ENCODE measurements at places on chromosomes 11 and 22.
A peak's percentile ranks its signal among the peaks of the same experiment; 100 is the strongest.

- DNase-seq = peak; percentile 13
These were observed 552 bp downstream of the PRR33 start for GRCh38 chr11:1890856-1891830.

- DNase-seq = peak; percentile 14
These were observed 6.3 kb downstream of the FDX1 start for GRCh38 chr11:110435780-110436717.

DNA sequence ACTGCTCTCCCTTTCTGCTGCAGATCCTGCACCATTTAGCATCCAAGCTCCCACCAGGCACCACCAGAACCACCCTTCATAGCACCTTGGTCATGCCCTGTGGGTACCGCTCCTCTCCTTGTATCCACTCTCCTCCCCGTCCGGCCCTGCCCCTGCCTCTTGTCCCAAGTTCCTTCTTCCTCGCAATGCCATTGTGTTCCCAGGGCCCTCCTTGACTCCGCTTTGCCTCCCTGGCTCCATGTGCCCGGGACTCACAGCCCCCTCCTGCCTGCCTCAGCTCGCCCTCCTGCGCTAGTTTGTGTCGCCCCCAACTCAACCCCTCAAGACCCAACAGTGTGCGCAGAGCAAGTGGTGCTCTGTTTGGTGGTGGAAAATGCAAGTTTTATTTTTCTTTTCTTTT is 10.8 kb downstream of the FADS2 start:
- DNase-seq = no peak

- DNase-seq = no peak
These were observed 86.8 kb upstream of the CHORDC1 start for GRCh38 chr11:90309693-90310092.

DNA sequence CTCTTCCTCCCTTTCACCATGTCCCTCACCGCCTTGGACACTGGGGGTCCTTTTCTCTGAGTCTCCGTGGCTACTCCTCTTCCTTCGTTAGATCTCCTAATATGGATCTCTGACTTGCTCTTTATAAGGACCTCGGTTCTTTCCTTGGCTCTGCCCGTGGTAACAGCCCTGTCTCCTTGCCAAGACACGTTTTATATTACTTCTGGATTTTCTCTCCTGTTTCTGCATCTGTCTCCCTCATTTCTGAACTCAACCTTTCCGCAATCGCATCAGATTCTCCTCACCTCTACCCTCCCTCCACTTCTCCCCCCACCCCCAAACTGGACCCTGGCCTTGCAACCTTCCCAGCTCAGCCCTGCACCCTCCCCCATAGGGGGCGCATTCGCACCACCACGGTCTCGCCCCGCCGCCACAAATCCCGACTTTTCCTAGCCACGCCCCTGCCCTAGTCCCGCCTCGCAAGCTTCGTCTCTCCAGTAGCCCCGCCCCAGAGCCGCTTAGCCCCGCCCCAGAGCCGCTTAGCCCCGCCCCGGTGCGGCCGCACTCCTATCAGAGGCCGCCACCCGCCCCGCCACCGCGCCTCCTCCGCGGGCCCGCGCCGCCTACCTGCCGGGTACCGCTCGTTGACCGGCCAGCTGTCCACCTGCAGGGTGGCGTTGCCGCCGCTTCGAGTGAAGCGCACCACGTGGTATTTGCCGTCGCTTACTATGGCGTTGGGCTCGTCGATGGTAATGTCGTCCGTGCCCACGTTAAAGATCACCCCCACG is 39.0 kb downstream of the SLC22A12 start:
- no peak for DNase-seq

DNA sequence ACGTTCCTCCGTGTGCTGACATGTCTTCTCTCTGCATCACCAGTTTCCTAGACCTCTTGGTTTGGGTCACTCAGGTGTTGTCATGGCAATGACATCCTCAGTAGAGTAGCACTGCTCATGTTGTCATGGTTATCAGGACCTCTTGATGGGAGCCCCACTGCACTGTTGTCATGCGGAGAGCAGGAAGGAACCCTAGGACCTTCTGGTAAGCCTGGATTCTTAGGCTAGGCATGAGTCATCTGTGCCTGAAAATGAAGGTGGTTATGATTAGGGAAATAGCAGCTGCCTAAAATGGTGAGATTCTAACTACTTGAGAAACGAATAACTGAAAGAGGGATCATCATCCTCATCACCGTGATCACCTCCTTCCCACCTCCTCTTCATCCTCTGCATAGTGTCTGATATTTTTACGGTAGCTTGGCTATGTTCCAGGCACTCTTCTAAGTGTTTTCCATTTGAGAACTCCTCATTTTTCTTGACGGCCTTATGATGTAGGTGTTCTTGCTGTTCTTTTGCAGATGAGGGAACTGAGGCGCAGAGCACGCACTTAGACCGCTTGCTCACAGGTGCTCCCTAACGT is 858.4 kb downstream of the NTM start:
- DNase-seq = no peak

DNA sequence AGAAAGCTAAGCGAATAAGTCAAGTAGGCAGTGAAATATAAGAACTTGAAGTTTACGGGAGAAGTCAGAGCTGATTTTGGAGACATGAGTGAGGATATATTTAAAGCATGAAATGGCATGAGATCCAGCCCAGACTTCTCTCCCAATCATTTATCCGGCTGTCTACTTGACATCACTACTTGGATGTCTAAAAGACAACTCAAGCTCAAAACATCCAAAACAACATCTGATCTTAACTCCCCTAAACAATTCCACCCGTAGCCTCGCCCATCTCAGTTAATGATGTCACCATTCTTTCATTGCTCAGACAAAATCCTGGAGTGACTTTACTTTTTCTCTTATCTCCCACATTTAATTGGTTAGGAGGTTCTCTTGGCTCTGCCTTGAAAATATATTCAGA is 44.5 kb downstream of the WEE1 start:
- DNase-seq = no peak

GRCh38 chr11:120130176-120130980 is 7.5 kb downstream of the TRIM29 start:
- no peak for DNase-seq

GRCh38 chr11:72781313-72782080 is 12.3 kb downstream of the STARD10 start:
- no peak for DNase-seq

- DNase-seq = no peak
These were observed 108.6 kb downstream of the SYN3 start for GRCh38 chr22:32949391-32950173.

DNA sequence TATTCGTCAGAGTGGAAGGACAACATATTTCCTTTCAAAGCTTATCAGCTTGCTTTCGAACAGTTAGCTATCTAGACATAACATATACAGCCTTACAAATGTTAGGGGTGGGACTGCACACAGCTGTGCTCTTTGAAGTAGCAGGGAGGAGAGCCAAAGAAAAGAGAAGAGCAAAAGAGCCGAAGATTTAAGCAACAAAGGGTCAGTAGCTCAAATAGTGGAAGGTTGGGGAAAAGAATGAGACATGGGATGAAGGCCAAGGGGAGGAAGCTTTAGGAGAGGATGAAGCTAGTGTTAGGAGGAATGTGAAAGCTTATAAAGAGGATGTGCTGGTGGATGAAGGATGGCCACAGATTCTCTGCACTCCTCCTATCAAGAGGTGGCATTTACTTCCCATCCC is 31.8 kb upstream of the IGSF22 start:
- DNase-seq = no peak

DNA sequence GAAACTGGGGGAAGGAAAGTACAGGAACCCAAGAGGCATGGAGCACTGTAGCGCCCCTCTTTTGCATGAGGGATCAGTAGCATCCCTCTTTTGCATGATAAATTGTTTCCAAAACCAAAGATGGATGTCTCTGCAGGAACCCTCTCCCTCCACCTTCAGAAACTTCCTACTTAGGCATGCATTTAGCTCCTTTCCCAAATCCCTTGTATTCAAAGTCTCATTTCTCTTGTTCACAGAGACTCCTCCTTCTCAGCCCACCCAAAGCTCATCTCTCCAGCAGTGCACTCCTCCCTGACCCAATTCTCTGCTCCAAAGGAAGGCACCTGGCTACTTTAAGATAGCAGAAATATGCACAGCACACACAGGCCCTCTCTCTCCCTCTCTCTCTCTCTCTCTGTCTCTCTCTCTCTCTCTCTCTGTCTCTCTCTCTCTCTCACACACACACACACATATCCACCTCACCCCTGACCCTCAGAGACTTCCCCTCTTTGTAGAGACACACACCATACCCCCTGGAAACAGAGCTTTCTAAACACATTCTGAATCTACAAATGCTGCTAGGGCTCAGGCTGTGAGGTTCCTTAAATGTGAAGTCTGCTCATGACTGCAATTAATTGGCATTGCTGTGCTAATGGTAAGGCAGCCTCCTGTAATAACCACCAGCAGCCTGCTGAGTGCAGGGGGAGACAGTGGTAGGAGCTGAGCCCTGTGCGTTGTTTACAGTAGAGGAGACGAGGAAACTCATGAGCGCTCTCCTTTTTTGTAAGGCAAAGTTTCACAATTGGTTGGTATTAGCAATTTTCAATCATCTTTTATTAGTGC is 519.6 kb downstream of the NTM start:
- no peak for DNase-seq

DNA sequence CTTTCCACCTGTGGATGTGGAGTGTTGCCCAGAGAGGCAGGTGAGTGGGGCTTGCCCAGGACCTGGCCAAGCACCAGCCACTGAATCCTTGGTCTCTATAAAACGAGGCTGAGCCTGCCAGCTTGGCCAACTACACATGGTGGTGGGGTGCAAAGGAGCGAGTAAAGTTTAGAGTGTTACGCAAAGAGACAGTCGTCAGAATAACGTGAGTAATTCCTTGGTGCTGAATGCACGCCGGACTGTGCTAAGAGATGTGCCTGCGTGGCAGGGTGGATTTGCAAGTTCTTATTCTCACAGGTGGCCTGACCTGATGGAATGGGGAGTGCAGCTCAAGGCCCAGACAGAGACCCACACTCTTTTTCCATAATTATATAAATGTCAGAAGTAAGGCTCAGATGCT is 88.6 kb upstream of the B3GAT1 start:
- no peak for DNase-seq

DNA sequence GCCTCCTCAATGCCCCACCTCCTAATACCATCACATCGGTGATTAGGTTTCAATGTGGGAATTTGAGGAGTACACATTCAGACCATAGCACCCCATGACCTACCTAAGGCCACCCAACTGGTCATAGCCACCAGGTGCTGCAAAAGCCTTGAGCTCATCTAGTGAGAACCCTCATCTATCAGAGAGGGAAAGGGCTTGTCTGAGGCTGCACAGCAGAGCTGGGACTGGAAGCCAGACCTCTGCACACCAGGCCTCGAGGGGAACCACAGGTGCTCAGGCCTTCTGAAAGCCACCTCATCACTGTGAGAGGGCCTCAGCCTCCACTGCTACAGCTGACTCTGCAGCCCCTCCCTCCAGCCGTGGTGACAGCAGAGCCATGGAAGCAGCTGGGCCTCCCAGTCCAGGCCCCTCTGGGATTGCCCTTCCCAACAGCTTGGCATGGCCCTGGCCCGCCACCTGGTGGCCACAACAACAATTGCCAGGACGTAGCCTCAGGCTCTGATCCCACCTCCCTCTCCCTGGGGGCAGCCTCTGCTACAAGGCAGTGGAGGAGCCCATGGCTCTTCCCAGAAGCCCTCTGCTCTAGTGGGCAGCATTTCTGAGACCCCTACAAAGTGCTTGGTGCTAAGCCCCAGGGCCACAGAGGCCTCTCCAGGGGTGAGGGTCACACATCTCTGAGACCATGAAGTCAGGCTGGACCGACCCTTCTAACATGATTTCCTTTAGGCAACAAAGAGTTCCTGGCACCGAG is 41.0 kb upstream of the PRDM11 start:
- DNase-seq = peak; percentile 77

GRCh38 chr22:44891791-44892190 is 118.0 kb downstream of the PHF21B start:
- no peak for DNase-seq

- no peak for DNase-seq
These were observed 21.0 kb downstream of the MAFF start for GRCh38 chr22:38222797-38223119.

GRCh38 chr11:64790205-64791095 is 12.1 kb upstream of the SF1 start:
- DNase-seq = no peak

DNA sequence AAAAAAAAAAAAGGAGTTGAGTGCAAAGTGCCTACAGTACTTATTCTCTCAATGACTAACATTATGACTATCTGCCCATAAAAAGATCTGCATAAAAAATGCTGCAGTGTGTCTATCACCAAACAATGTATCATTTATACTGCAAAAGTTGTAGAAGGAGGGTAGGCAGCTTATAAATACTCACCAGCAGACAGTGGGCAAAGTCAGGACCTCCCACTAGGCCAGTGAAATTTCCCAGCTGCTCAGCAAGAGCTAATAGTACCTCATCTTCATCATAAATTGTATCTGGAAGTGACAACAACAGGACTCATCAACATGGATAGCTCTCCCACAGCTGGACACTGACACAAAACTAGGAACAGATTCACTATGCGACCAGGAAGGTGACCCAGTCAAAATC is 1.6 kb downstream of the PPP2R1B start:
- DNase-seq = no peak

GRCh38 chr11:35804451-35805040 is 139.3 kb upstream of the LDLRAD3 start:
- DNase-seq = no peak

GRCh38 chr11:16843294-16843693 is 104.8 kb downstream of the C11orf58 start:
- no peak for DNase-seq

DNA sequence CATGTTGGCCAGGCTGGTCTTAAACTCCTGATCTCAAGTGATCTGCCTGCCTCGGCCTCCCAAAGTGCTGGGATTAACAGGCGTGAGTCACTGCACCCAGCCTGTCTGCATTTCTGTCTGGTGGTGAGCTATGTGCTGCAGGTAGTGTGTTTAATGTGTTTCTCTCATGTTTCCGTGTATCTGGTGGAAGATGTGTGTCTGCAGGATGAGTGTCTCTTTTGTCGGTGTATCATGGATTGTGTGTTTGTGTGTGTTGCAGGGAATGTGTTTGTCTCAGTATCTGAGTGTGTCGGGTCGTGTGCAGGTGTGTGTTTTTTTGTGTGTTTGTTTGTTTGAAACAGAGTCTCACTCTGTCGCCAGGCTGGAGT is 16.1 kb downstream of the SCARF2 start:
- no peak for DNase-seq

- DNase-seq = no peak
These were observed 3.5 kb downstream of the OR2D2 start for GRCh38 chr11:6888830-6889229.

GRCh38 chr11:113384551-113384950 is 3.0 kb upstream of the ANKK1 start:
- peak; percentile 3 for DNase-seq

- DNase-seq = no peak
These were observed 16.5 kb upstream of the USP18 start for GRCh38 chr22:18133452-18133851.

GRCh38 chr22:48869161-48869560 is 958.5 kb downstream of the BRD1 start:
- no peak for DNase-seq

DNA sequence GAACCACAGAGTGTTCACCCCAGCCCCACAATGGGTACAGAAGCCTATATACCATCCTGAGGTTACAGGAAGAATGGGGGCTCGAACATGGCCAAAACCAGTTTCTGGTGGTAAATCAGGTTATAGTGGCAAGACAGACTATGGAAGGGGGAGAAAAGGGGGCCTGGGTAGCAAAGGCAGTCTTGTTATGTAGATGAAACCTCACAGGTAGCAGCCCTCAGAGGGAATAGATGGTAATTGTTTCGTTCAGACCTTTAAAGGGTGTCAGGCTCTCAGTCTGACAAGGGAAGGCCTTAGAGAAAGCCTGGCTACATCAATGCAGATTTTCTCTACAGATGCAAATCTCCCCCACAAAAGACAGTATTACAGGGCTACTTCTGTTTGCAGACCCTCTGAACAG is 3.4 kb downstream of the CAPN1 start:
- DNase-seq = no peak

GRCh38 chr11:9057007-9057406 is 34.4 kb downstream of the SCUBE2 start:
- DNase-seq = no peak

All from inflammatory macrophage treated with lipopolysaccharide for 1 hour (primary cell).